ENCODE measurements at places on chromosomes 16 and 17. TPM values are rescaled to one million over a fixed set of nuclear protein-coding genes. Genes with fewer than 3 reads are reported as not detected.

RRAD gene
- total RNA-seq, result 4.3 TPM

NT5M gene
- 3.1 TPM for total RNA-seq

CPSF4L gene
- total RNA-seq, result not detected

KRT25 gene
- not detected for total RNA-seq

SPATA32 gene
- 0.26 TPM for total RNA-seq

- no peak for DNase-seq
Measured at GRCh38 chr16:56401482-56401881, 23.9 kb downstream of the AMFR start.

DNA sequence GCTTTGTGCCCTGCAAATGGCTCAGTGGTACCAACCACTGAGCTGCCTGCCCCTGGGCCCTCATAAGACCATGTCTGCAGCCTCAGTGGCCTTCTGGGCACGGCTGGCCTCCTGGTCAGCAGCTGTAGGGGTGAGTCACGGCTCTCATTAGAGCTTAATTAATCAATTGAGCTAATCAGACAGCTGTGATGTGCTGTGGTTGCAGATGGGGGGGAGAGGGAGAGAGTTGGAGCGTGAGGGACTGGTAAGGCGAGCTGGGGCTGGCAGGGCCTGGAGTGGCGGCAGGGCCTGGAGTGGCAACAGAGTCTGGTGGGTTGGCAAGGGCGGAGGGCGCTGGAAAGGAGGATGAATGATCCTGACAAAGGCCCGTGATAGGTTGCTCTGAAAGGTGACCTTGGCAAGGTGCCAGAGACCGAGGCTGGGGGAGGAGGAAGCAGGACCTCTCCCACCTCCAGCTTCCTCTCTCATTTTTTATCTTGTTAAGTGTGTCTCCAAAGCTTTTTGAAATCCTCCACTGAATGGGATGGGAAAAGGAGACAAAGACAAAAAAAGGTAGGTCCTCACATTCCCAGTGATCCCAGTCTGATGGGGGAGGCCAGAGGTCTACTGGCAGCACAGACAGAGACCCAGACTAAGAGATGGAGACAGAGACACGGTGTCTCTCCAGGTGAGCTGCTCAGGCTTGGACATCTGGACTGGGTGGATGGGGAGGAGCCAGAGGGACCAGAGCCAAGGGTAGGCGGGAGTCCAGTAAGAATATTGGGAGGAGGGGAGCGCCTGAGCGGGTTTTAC lies 41.6 kb downstream of the DCAKD start:
- no peak for DNase-seq

DNA sequence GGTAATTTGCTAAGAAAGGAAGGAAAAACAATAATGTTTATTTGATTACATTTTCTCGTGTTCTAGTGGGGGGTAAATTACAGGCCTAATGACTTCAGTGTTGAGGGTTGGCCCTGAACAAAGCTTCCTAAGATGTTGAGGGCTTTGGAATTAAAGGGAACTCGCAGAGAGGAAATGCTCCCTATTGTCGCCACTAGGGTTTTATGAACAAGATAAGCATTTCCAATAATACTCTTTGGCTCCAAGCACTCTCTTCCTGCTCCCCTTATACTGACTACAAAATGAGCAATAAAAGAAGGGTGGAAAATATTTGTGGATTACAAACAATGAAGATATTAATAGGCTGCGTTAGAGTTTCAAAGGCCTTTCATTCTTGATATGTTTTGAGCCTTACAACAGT lies 363.6 kb downstream of the HS3ST3B1 start:
- no peak for DNase-seq

DNA sequence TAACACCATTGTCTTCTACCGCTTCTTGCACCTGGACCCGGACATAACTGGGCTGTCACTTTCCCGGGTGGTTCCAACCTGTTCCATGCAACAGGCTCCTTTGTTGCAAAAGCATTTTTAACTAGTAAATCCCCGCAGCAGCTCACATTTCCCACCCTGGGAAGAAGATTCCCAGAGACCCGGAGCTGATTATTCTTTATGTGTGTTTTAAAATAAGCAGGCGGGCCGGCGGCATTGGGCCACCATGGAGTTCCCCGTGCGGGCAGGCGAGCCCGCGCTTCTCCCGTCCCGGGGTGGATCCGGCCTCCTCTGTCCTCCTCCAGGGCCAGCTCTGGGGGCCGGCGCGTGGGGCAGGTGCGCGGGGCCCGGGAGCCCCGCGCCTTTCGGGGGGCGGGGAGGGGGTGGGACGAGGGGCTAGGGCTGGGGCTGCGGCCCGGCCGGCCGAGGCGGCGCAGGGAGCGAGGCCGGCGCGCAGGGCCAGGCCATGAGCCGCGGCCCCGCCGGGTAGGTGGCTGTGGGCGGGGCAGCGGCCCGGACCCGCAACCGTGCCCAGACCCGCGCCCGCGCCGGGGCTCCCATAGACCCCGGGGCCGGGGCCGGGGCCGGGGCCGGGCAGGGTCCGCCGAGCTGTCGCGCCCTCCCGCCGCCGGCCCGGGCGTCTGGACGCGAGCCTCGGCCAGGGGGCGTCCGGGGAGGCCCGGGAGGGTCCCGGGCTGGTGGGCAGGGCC lies 1.7 kb downstream of the CRAMP1 start:
- DNase-seq, result no peak

DNA sequence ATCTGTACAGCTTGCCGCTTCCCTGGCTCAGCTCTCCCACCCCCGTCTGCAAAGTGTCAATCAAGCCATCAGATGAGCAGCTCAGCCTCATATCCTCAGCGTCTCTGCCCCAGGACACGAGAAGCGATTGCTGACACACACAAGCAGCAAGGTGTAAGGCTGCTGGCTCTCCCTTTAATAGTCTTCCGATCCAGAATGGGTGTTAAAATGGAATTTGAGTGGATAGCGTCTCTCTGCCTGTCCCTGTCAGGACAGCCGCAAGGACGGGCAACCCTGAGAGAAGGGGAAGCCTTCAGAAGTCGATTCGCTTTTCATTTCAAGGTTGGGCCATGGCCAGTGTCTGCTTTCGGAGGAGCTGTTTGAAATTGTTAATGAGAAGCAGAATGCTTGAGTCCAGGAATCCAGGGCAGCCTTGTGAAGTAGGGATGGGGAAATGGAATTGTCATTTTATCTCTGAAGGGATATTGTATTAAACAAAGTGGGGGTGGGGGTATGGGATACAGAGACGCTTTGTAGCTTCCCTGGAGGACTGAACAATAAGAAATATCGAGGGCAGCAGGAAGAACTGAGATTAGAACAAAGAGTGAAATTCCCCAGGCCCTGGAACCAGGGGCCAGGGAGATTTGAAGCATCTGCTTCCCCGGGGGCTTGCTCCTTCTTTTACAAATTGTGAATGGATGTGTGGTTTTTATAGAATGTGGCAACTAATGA lies 4.7 kb upstream of the PIPOX start:
- no peak for DNase-seq

DNA sequence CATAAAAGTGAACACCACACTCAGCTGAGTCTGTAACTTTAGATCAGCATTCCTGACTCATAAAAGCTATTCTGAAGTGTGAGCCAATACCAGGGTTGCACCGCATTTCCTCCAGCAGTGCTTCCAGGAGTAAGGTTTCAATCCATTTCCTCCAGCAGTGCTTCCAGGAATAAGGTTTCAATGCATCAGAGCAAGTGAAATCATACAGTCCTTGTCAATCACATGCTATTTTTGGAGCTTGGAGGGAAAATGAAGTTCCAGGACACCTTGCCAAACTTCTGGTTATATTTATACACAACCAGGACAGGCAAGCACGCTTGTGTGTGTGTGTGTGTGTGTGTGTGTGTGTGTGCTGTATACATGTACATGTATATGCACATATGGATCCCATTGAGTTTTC lies 327.6 kb downstream of the GRIN2A start:
- no peak for DNase-seq

DNA sequence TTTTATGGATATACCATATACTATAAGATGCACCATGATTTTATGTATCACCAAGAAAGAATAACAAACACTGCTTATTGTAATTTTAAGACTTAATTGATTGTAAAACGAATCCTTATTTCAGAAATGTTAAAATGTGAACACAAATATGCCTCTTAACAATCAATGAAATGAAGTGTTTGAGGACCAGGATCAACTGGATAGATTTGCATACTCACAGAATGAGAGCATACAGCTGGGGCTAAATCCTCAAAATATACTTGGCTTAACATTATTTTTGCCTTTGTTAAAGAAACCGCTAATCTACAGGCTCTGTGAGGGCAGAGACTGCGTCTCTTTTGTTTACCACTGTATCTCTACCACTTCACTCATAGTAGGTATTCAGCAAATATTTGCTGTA lies 93.6 kb downstream of the SPACA3 start:
- DNase-seq, result no peak

GRCh38 chr16:425740-426114 lies 278 bp downstream of the RAB11FIP3 start:
- DNase-seq, result no peak

DNA sequence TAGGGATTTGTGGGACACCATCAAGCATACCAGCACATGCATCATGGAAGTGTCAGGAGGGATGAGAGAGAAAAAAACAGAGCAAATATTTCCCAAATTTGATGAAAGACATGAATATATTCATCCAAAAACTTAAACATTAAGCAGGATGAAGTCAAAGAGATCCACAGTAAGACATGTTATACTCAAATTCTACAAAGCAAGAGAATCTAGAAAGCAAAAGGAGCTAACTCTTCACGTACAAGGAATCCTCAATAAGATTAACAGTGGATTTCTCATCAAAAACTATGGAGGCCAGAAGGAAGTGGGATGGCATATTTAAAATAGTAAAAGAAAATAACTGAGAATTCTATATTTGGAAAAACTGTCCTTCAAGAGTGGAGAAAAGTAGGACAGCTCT lies 374.8 kb downstream of the ZFHX3 start:
- no peak for DNase-seq

- no peak for DNase-seq
Measured at GRCh38 chr16:46582313-46582712, 38.9 kb downstream of the SHCBP1 start.

DNA sequence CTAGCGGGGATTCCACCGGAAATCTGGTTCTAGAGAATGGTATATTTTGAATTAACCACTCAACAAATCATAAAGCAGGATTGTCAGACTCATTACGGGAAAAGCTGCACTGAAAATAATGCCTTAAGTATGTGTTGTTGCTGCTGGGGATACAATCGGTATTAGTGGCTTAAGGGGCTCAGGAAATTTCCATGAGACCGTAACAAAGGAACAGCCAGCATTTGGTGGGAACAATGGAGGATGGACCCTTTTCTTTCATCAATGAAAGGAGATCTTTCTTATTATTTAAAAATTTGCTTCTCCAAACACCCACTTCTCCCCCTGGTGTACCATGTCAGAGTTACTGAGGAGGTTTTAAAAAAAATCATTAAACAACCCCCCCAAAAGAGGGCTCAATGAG lies 342.6 kb upstream of the ZFHX3 start:
- no peak for DNase-seq

DNA sequence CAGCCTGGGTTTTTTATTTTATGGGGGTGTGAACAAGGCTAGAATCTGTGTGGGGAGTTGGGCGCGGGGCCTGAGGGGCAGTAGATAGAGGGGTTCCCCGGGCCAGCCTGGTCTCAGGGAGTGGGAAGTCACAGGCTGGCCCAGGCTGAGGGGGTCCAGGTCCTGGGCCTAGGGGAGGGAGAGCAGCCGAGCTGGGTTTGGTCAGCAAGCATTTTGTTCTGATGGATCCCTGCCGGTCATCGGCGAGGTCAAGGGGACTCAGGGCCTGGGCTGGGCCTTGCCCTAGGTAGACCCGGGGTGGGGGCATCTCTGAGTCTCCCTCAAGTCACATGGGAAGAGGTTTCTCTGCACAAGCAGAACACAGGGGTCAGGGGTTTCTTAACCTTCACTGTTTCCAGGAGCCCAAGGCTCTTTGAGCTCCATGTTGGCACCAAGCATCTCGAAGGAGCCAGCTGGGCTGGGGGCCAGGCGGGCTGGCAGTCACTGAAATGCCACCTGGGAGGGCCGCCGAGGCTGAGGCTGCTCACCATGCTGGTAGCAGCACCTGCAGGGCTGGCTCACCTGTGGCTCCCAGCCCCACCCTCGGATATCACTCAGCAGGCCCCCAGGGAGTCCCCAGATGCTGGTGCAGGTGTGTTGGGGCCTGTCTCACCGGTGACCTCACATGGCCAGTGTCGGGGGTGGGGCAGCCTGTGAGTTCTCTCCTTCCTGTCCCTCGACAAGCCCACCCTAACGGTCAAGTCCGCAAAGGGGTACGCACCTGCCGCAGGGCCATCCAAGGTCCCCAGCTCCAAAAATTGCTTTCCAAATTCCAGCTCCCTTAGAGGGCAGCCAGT lies 41.0 kb downstream of the SLC7A5 start:
- no peak for DNase-seq

GRCh38 chr16:89845417-89845816 lies 17.1 kb downstream of the SPIRE2 start:
- no peak for DNase-seq

- DNase-seq, result no peak
Measured at GRCh38 chr16:27470567-27471431, 68.8 kb downstream of the IL21R start.

GRCh38 chr16:6857575-6857974 lies 475.1 kb upstream of the RBFOX1 start:
- no peak for DNase-seq

DNA sequence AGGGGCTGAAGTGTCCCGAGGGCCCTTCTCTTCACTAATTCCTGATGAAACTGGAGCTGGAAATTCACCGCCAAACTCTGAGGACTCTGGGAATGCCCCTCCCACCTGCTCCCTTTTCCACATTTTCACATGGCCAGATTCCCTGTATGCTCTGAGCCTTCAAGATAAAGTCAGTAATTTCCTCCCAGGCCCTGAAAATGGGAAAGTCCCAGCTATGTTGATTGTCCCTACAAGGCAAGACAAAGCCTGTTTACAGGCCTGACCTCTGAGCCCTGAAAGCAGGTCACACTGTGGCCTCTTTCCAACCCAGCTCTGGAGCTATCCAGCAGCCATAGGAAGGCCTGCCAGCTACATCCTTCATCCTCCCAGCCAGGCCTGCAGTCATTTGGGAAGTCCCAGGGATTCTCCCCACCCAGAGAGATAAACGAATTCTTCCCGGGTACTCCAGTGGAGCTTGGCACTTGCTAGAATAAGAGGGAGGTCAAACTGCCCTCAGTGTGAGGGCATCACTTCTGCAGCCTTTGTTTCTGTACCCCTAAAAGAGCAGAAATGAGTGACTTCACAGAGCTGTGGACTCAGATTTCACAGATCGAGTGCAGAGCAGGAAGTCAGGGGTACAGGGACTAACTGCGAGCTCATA lies 19.6 kb upstream of the CCL2 start:
- no peak for DNase-seq

DNA sequence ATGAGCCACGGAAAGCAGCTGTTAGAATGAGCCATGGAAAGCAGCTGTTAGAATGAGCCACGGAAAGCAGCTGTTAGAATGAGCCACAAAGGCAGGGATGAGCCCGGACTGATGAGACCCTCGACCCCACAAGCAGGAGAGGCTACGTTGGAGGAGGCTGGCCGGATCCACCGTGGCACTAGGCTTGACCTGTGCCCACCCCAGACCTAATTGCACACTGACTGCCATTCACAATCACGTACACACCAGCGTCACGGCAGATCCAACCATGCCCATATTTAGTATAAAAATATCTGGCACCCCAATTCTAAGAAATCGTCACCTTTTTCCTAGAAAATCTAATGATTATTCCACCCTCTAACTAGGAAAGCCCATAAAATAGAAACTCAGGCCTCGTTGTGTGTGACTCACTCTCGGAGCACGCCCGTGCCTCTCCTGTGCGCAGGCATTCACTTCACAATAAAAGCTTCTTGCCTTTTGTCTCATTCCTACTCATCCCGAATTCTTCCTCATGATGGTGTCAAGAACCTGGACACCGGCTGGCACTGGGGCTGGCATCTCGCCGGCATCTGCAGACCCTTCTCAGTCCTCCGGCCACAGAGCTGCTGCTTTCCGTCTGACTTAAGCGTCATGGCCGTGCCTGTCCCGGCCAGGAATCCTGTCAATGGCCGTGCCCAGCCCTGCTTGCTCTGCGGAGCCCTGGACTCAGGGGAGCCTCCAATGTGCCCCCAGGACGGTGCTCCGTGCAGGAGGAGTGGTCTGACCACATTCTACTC lies 5.5 kb upstream of the SECTM1 start:
- no peak for DNase-seq
